ENCODE measurements at places on chromosomes 2 and 18.
A peak's percentile ranks its signal among the peaks of the same experiment; 100 is the strongest.

- peak; percentile 3 for DNase-seq
Measured at GRCh38 chr2:140392824-140393223, 1612.6 kb upstream of the NXPH2 start.

- DNase-seq = no peak
Measured at GRCh38 chr18:54950221-54950620, 9.0 kb downstream of the CCDC68 start.

DNA sequence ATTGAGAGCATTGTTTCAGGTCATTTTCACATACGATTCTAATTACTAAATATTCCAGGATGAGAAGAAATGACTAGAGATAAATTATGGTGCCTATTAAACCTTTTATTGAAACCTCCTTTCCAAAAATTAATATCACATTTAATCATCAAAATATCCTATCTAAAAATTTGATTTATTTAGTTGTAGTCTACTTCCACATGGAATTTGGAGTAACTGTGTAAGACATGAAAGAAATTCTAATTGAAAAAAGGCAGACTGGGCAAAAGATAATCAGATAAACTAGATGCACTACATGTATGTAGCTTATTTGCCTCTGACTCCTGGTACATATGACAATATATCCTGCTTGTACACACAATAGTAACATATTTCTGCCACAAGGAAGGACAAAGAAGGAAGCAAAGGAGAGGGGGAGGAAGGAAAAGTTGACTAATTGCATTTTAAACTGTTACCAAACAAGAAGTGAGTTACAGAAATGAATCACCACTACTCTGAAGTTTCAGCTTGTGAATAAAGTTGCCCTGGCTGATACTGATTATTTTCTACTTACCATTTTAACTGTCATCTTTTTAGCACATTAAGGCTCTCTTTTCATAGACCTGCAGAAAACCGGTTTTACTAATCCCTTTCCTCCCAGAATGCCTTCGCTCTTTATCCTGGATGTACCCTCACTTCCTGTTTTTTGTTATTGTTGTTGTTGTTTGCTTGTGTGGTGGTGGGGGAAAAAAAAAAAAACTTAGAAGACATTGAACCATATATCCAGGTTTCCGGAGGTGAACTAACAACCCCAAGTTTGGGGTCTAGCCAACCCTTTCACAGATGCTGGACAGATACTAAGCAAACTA, 28.4 kb downstream of the NRXN1 start:
- DNase-seq = no peak

- peak; percentile 52 for DNase-seq
Measured at GRCh38 chr2:102117472-102117858, 25.1 kb upstream of the IL1R1 start.

DNA sequence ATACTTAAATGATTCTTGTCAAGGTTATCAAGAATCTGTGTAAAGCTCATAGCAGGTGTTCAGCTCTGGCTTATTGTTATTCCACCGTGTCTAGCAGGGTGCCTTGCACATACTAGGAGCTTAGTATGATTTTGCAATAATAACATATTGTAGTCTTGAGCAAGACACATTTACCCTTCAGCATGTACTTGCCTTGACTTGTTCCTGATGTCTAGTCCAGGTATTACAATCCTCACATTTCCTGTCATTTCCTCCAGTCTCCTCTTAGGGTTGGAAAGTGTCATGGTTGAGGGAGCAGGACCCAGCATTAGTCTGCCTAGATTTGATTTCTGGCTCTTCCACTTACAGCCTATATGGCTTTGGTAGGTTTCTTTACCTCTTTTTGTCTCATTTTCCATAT, 246.1 kb downstream of the RAD51AP2 start:
- DNase-seq = no peak

DNA sequence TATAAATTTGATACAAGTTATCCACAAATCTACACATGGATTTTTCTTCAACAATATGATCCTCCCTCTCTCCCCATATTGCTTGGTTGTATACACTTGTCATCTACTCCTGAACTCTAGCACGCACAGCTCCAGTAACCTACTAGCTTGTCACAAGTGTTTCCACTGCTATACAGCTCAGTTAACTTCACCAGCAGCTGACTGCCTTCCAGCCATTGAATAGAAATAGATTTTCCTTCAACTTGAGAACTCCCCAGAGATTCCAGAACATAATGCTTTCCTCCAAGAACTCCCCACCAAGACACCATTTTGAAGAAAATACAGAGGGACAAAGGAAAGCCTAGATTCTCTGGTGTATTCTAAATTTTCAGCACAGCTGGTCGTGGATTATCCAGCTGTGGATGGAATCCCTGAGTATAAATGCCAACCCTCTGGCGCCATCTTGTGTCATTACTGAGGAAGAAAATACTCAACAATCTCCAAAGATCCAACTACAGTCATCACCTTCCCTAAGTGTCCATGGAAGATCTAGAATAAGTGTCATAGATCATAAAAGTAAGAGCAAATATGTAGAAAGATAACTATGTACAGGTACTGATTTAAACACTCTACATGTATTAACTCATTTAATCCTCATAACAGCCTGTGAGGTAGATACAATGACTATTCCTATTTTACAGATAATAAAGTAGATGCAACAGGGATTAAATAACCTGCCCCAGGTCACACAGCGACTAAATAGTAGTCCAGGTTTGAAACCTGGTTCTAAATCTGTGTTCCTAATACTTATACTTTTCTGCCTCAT, 156.7 kb downstream of the ARHGAP28 start:
- peak; percentile 69 for DNase-seq

GRCh38 chr2:70978341-70979179, at the start of gene ANKRD53:
ANKRD53 (plus strand) TSS chr2:70978630; CDS start chr2:70978646, 16 bp downstream.
- peak; percentile 37 for DNase-seq

- DNase-seq = no peak
Measured at GRCh38 chr2:147451902-147452515, 392.8 kb upstream of the ACVR2A start.

DNA sequence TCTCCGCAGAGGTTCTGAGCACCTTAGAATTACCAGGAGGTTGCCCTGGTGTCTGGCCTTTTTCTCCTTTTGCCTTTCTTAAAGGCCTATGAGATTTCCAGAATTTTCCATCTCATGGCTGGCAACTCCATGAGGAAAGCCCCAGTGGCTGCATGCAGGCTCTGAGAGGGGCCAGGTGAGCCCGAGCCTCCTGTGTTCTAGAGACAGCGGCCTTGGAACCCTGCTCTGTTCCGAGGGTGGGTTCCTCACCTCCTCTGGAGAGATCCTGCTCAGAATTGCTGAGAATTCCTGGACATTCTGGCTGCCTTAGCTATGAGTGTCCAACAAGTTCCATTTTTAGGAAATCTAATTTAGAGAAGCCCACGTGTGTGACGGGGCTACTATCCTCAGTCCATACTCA, 35.7 kb upstream of the HPCAL1 start:
- no peak for DNase-seq

- no peak for DNase-seq
Measured at GRCh38 chr2:161164161-161164560, 3.9 kb downstream of the TANK start.

- no peak for DNase-seq
Measured at GRCh38 chr2:175034716-175035115, 29.5 kb upstream of the CHN1 start.

DNA sequence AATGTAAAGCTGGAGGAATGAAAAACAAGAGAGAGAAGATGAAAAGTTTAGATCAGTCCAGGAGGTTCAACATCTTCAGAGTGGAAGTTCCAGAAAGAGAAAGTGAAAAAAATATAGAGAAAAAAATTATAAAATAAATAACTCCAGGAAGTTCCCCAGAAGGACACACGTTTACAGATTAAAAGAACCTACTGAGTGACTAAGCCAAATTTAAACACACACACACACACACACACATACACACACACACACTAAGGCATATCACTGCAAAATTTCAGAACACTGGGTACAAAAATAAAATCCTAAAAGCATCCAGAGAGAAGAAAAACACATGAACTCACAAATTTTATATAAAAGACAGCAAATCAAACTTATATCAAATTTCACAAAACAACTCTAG, 85.9 kb upstream of the PMAIP1 start:
- DNase-seq = no peak

DNA sequence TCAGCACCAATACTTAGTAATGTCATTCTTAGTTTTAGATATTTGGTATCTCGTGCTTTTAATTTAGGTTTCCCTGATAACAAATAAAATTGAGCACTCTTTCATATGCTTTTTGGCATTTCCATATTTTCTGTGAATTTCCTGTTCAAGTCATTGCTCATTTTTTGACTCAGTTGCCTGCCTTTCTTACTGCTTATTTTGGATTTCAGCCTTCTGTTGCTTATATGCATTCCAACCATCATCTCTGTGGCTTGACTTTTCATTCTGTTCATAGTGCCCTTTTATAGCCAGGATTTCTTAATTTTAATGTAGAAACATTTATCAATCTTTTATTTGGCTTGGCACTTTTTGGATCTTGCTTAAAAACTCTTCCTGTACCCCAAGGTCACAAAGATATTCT, 14.5 kb upstream of the KIF3C start:
- DNase-seq = peak; percentile 71

DNA sequence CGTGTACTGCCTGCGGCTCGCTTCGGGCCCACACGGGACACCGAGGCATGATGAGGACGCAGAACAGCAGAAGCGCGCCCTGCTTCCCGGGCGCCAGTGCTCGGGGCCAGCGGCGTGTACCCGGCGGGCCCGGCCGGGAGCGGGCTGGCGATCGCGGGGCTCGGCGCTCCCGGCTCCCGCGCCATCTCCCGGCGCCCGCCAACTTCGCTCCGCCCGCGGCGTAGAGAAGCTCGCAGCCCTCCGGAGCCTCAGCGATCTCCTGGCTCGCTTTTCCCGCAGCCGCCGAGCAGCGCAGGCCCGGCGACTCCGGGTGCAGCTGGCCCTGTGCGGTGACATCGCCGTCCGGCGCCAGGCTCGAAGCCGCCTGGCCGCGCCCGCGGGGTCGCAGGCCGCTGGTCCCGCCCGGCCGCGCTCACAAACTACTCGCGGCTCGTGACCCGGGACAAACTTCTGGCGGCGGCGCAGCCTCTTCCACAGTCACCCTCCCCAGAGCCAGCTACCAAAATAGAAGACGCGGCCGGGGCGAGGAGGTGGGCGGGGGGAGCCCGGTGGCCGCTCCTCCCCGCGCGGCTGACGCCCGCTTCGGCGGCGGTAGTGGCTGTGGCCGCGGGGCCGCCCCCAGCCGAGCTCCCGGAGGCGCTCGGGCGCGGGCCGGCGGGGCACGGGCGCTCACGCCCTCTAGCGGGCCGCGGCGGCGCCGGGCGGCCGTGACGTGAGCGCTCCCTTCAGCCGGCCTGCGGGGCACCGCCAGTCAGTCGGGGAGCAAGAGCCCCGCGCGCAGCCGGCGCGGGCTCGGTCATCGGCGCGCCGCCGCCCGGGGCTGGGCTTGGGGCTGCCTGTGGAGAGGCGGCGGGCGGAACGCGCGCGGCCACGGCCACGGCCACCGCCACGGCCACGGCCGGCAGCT, at the start of gene PTPRM:
Gene PTPRM (plus strand): TSS at position 750 of the 907 bp plus-strand sequence. CDS start 503 bp downstream, outside the sequence.
- peak; percentile 72 for DNase-seq

DNA sequence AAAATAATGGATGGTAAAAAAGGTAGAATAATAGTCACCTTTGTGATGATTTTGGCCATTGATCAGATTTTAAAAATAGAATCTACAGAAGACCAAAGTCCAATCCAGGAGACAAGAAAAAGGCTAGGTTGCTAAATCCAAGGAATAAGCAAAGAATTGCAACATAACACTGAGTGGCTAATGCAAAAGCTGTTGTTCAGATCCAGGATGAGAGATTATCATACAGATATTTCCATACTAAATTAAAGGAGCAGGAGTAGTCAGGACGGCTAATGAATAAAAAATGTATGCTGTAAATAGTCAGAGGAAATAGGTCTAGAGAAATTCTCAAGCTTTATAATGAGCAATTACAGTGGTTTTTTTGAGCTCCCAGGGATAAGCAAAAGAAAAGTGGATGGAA, 745.9 kb upstream of the ACVR2A start:
- DNase-seq = no peak

- DNase-seq = no peak
Measured at GRCh38 chr2:3712424-3712823, 9.0 kb downstream of the DCDC2C start.

GRCh38 chr2:218284106-218284811, 8.0 kb downstream of the TMBIM1 start:
- DNase-seq = peak; percentile 74

- no peak for DNase-seq
Measured at GRCh38 chr2:241088376-241088775, 13.7 kb downstream of the MTERF4 start.

DNA sequence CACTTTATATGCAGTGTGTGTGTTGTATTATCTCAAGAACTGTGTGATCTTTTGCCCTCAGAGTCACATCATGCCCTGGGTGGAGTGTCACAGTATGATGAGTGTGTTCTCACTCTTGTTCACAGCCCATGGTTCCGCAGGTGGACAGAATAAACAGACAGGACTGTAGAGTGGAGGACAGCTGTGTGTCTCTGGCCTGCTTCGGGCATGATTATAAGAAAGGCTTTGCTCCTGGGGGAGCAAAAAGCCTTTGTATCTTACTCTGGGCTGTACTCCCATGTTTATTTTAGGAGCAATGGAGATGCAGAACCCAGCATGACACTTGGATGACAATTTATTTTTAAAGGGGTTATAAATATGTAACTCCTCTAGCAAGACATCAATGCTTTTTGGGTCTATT, 371.7 kb upstream of the MEX3C start:
- no peak for DNase-seq

DNA sequence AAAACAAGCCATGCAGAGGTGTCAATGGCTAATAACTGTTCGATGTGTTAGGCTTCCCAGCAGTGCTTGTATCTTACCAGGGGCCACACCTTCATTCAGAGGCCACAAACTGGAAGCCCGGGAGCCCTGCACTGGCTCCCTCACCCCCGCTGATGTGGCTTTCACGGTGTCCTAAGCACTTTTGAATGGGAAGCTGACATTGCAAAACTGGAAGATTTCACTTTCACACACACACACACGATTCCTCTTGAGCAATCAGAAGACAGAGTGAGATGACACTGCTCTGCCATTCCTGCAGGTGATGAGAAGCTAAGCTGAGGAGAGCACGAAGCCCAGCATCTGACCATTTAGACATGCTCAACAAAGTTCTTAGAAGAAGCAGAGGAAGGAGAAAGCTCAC, 8.6 kb upstream of the ZNF407 start:
- no peak for DNase-seq

GRCh38 chr2:38076152-38076709, 280 bp upstream of the CYP1B1 start:
- peak; percentile 88 for DNase-seq

DNA sequence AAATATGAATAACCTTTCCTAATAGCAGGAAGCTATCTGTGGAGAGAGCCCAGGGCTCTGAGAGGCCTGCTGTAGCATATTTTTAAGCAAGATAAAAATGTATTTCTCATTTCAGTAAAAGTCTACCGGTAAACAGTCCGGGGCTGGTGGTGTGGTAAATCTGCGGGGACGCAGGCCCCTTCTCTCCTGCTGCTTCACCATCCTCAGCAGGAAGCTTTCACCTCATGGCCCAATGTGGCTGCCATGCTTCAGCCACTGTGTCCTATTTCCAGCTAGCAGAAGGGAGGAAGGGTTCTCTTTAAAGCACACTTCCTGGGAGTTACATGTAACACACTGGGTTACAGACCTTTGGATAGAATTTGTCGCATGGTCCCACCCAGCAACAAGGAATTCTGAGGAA, 79.5 kb upstream of the ODC1 start:
- no peak for DNase-seq

- DNase-seq = no peak
Measured at GRCh38 chr2:14524803-14525080, 107.8 kb upstream of the LRATD1 start.

- no peak for DNase-seq
Measured at GRCh38 chr2:201857326-201857725, 51.0 kb downstream of the CDK15 start.

GRCh38 chr2:200593905-200594304, 8.1 kb downstream of the AOX1 start:
- no peak for DNase-seq
